ENCODE measurements at places on chromosomes 6 and 20. TPM values are rescaled to one million over a fixed set of nuclear protein-coding genes. Genes with fewer than 3 reads are reported as not detected.

- no peak for DNase-seq
Measured at GRCh38 chr20:20277894-20278335, 90.0 kb upstream of the INSM1 start.

The TRIM38 gene
- total RNA-seq, result 5.3 TPM

DNA sequence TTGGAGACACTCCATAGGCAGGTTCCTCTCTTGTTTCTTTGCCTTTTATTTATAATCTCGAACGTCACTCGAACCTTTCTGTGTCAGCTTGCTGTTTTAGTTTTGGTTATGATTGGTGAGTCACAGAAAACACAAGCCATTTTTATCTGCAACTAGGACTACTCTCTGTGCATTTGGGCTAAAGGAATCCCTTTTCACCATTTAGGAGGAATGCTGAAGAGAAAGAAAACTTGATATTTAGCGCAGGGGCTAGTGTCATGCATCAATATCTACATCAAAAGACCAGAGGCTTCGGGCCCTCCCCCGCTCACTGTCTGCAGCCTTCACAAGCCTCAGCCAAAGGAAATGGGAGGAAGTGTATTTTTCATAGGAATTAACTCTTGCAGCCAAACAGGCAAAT is 507.8 kb upstream of the CITED2 start:
- no peak for DNase-seq

DNA sequence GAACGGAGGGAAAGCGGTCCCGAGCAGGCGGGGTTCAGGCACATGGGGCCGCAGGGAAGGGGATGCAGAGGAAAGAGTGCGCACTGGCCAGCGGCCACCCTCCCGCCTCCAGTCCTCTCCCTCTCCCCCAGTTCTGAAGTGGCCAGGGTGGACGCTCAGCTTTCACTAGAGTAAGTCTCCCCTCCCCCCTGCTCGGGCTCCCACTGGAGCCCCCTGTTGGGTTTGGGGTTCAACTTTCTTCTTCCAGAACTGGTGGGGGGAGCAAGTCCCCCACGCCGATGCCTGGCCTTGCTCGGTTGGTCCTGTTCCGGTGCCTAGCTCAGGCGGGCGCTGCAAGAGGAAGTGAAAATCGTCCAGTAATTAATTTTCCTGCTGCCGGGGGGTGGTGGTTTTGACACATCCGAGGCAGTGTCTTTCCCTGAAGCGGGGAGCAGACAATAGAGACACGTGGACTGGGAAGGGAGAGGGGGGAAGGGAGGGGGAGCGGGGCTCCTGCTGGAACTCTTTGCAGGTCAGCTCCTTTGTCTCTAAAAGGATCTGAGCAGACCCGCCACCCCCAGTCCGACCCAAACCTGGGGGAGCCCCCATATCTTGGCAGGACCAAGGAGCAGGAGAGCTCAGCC is 824 bp upstream of the SCRT2 start:
- DNase-seq, result no peak

- DNase-seq, result no peak
Measured at GRCh38 chr6:3738381-3739131, 13.0 kb downstream of the PXDC1 start.

- DNase-seq, result no peak
Measured at GRCh38 chr6:6131492-6132109, 124.9 kb upstream of the NRN1 start.

DNA sequence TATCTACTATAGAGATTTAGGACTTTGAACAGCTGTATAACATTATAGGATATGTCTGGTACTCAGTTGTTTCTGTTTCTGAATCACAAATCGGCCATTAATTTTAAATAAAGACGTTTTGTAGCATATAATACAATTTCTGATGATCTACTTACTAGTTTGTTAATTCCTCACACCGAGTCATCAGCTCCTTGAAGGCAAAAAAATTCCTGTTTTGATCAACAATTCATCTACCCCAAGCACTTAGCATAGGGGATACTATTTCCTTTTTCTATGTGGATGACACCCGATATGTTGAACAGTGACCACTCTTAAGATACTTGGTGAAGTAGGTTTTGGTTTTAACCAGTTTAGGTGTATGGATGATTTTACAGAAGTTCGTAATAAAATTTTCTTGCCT is 107.3 kb downstream of the NCOA3 start:
- DNase-seq, result no peak

DNA sequence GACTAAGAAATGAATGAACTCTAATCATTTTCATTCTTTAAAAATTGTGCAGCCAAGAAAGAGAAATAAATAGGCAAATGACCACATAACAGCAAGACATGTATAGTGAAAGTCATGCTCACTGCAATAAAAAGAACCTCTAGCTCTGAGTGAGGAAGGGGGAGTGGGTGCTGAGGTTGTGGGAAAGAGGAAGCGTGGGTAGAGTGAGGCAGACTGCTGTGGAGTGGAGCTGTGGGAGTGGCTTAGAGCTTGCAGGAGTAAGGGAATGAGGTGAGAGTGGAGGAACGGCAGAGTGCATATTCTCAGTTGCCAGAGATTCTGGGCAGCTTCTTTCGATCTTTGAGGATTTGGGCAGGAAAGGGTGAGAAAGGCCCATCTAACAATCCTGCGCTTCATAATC is 10.4 kb downstream of the DEFB129 start:
- DNase-seq, result no peak

DNA sequence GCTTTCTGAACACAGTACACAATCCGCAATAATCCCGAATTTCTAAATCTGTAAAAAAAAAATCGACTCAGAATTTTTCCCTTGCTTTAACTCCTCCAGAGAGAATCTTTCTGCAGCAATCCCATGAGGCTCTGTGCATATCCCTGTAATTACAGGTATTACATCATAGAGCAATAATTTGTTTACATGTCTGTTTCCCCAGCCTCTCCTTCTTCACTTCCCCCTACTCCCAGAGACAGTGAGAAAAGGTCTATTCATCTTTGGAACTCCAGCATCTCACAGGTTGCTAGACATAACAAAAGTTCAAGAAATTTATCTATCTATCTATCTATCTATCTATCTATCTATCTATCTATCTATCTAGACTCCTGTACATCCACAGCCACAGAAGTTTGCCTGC is 26.0 kb downstream of the KLHL31 start:
- no peak for DNase-seq

GRCh38 chr6:14200047-14200446 is 82.5 kb downstream of the CD83 start:
- no peak for DNase-seq

DNA sequence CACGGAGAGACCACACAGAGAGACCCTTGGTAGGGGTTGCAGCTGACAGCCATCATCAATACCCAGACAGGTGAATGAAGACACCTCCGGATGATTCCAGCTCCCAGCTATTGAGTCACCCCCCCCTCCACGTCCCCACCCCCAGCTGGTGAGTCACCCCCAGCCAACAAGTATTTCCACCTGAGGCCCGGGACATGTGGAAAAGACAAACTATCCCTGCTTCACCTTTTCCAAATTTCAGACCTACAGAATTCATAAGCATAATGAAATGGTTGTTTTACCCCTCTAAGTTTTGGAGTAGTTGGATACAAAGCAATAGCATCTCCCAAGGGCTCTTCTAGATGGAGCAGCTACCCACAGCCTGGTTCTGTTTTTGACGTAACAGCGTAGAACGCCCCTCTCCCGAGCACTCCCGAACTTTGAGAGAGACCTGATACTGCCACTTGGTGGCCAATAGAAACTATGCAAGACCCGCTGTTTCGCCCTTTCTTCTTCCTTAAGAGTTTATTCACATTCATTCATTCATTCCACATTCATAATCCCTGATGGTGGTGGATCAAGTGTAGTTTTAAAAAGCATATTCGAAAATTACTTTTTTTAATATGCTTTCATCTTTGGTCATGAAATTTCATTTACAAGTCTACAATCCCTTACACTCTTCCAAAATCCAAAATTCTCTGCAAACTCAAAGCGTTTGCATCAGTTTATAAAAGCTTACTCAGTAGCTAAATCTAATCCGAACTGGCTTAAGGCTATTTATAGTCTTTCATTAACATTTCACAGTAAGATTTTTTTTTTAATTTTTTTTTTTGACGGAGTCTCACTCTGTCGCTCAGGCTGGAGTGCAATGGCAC is 15.1 kb upstream of the PPP1R16B start:
- DNase-seq, result no peak

Data from left cardiac atrium (tissue), 4 donors.